ENCODE measurements at places on chromosomes 11 and 22. TPM values are rescaled to one million over a fixed set of nuclear protein-coding genes. Genes with fewer than 3 reads are reported as not detected.

SCUBE1 gene
- 0.04 TPM for total RNA-seq

SHANK2 gene
- not detected for total RNA-seq

OR5B21 gene
- total RNA-seq: not detected

GRCh38 chr11:44927174-44927661 lies 23.5 kb downstream of the TP53I11 start:
- DNase-seq: peak; percentile 77

RBM14 gene
- total RNA-seq: 34.3 TPM

ZP1 gene
- 1.5 TPM for total RNA-seq

DNA sequence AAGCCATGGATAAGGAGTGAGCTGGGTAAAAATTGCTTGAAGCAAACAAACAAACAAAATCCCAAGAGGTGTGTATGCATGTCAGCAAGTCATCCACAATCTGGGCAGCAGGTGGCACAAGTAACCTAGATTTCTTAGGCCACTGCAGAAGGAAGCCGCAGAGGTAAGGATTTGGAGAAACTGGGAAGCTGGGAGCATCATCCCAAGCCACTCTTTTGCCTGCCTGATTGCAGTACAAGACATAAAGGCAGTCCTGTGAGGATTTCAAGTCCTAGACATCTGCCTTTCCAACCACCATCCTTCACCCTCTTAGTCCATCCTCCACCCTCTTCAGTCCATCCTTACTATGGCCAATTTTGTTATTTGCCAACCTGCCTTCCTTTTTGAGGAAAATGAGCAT lies 67.2 kb upstream of the BMAL1 start:
- DNase-seq: peak; percentile 88

DNA sequence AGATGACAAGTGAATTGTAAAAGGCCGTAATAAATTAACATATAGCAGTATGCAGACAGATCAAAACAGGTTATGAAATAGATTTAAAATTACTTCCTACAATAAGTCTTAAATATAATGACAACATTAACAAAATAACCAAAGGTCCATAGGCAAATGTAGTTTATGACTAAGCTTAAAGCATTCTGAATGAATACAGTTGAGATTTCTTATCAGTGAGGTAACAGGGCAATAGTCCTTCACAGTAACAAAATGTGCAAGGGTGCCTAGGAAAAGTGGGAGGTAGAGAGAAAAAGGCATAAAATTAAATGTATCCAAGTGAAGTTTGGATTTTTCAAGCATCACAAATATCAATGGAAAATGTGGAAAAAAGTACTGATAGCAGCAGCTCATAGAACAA lies 20.9 kb upstream of the P4HA3 start:
- DNase-seq: no peak

GRCh38 chr22:39965748-39966147 lies 5.6 kb downstream of the TMA7B start:
- DNase-seq: no peak

GRCh38 chr11:43680521-43681400 lies at the start of gene HSD17B12:
Gene HSD17B12, plus strand, starts transcription at chr11:43680738. Its CDS starts 90 bp downstream, at chr11:43680828.
- DNase-seq: peak; percentile 100

DNA sequence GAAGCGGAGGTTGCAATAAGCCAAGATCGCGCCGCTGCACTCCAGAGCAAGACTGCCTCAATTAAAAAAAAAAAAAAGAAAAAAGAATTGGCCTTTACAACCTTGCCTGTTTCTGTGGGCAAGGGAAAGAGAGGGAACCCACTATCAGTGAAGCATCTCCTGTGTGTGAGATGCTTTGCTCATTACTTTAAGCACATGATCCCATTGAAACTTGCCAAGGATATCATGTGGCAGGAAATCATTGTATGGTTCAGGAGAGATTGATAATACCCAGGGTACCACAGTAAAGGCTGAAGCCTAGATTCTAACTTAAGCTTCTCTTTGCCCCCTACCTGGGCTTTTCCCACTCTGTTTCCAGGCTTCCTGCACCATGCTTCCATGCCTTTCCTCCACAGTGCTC lies 3.6 kb downstream of the LDLRAD3 start:
- no peak for DNase-seq

DNA sequence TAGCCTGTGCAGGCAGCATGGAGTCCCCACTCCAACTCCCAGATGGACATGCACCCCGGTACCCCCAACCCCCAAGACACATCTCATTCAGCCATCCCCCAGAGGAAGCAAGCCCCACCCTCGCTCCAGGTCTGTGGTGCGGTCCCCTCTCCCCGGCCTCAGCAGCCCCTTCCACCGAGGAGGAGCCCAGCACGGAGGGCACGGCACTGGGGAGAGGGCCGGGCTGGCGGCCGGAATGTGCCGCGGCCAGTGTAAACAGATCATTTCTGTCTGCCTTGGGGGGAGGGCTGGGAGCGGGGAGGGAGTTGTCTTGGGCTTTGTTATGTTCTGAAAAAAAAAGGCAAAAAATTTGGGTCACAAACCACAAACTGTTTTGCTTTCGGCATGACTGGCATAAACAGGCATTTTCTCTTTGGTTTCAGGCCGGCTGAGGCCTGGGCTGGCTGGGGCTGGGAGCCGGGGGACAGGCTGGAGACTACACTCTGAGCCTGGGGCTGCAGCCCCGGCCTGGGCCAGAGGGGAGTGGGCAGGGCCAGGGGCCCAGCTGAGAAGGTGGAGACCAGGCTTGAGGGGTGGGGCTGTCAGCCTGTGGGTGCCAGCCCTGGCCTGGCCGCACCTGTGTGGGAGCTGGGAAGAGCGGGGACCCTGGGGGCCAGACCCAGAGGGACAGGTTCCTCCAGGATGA lies 16.8 kb downstream of the IGF2 start:
- DNase-seq: peak; percentile 78

OR8G1 gene
- not detected for total RNA-seq

DNA sequence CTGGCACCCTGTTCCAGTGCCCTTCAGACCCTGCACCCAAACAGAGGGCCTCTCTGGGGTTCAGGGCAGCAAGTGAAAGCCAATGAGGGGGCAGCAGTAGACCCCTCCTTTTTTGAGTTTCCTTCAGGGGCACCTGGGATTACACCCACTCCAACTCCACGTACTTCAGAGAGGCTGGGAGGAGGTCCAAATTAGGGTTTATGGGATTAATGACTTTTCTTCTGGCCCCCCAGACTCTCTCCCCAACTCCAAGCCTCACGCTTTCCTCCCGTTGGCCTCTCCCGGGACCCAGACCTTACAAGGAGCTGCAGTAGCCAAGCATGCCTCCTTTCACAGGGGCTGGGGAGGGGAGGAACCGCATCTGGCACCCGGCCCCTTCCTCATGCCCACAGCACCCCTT lies 101.7 kb downstream of the NECTIN1 start:
- DNase-seq: no peak

- DNase-seq: no peak
Observed at GRCh38 chr11:69540118-69541000, 58.9 kb downstream of the LINC01488 start.

KRTAP5-2 gene
- total RNA-seq: not detected

VSIG10L2 gene
- total RNA-seq: not detected

GRCh38 chr11:16781936-16782919 lies 43.8 kb downstream of the C11orf58 start:
- no peak for DNase-seq

OR2AT4 gene
- total RNA-seq: not detected

TBX10 gene
- not detected for total RNA-seq

EXPH5 gene
- 2.1 TPM for total RNA-seq

DNA sequence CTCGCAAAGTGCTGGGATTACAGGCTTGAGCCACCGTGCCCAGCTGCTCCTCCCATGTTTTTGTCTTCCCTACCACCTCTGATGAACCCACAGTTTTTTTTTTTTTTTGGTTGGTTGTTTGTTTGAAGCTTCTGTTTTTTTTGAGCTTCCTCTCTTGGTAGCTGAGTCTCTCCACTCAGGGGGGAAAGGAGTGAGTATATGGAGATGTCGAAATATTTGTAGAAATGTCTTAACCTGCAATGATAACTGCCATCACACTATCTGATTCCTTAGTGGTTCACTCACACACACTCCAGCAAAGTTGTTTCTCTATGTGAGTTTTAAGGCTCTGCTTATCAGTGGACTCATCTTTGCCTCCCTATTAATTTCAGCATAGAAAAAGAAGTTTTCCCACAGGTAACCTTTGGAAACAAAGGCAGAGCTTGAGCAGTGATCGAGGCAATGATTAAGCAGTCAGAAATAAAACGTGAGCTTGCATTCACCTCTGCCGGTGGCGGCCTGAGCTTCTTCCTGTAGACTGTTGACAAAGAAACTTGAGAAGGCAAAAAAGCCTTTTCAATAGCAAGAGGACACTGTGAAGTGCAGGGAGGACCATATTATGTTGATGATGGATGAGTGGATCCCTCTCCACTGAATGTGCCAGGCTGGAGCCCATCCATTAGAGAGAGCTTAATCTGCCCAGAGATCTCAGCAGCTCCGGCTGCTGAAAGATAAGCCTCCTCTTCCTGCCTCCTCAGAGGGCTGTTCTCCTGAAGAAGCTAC lies 29.0 kb upstream of the RASSF10 start:
- DNase-seq: no peak

DNA sequence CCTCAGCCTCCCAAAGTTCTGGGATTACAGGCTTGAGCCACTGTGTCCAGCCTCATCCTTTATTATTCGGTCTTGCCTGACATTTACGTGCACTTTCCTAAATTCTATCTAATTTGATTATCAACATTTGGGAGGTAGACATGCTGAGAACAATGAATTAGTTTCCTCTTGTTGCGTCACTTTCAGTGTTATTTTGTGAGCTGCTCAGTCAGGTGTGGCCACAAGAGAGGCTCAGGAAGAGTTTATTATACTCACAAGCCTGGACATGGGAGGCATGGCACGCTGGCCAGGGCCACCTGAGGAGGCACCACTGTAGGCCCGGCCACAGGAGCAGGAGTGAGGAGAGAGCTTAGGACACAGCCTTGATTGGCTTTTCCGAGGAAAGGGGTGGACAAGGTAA lies 59.7 kb upstream of the RBFOX2 start:
- no peak for DNase-seq

OSM gene
- total RNA-seq: not detected

DNA sequence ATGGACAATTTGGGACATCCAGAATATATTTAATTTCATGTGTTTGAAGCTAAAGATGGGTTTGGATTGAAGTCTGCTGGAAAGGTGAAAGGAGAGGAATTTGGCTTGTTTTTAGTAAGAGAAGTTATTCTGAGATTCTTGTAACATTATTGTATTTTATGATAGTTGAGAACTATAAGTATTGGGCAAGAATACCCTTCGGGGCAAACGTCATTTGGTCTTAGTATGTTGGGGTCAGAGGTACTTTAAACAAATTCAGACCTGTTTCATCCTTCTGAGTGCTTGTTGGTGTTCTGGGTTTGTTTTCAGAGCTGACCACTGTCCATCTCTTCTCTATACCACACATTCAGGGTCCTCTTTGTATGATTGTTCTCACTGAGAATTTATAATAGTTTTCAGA lies 19.5 kb downstream of the PANX1 start:
- DNase-seq: no peak
